ENCODE measurements at places on chromosomes 3 and 15.
A peak's percentile ranks its signal among the peaks of the same experiment; 100 is the strongest.

GRCh38 chr3:39101022-39101689 lies 6.3 kb downstream of the GORASP1 start:
- DNase-seq, result peak; percentile 78

- DNase-seq, result no peak
Observed at GRCh38 chr3:60190073-60190472, 1061.2 kb downstream of the FHIT start.

DNA sequence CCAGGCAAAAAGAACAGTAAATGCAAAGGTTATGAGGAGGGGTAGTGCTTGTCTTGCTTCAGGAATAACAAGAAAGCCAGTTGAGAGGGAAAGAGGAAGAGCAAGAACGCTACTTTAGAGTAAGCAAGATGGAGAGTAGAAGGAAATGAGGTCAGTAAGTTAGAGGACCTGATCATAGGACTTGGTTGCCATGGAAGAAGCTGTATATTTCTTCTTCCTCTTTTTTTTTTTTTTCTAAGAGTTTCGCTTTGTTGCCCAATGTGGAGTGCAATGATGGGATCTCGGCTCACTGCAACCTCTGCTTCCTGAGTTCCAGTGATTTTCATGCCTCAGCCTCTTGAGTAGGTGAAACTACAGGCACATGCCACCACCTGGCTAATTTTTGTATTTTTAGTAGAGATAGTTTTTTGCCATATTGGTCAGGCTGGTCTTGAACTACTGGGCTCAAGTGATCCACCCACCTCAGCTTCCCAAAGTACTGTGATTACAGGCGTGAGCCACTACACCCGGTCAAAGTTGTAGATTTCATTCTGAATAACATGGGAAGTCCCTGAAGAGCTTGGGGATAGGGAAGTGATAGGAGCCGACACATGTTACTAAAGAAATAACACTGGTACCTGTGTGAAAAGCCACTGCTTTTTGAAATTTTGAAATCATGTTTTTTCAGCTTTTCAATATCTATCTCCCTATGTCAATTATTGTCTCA lies 527.9 kb upstream of the NAALADL2 start:
- DNase-seq, result no peak

DNA sequence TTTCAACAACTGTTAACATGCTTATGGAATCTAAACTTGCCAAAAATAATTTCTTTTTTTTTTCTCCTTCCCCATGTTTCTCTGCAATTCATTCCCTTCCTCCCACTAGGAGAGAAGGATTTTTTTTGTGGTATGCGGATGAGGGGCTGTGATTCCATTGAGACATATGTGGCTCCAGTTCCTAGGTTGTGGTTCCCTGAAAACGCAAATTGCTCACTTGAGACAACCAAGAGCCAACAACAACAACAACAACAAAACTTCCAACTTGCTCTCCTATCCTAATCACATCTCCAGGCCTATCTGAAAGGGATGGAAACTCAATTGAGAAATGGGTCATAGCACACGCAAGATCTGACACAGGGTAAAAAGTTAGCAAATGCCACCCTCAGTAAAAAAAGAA lies 406.5 kb upstream of the TGFBR2 start:
- DNase-seq, result no peak

GRCh38 chr3:54222316-54222715 lies 100.0 kb downstream of the CACNA2D3 start:
- DNase-seq, result no peak

GRCh38 chr3:142650001-142650693 lies 54.0 kb downstream of the PLS1 start:
- DNase-seq, result no peak

DNA sequence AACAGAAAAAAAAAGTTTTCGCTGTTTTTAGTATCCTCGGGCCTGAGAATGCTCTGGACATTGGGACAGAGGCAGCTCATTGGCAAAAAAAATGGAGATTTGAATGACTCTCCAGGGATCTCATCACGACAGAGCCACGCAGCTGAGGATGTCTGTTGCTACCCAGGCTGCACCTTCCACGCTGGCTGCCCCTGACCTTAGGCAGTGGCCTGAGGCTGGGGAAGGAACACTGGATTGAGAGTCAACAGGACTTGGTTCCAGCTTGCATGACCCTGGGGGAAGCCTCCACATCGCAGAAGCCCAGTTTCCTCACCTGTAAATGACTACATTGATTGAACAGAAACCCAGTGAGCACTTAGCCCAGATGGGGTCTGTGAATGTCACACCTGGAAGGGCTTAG lies 8.7 kb upstream of the ACSBG1 start:
- DNase-seq, result no peak

GRCh38 chr3:133854264-133855001 lies 41.2 kb downstream of the RAB6B start:
- DNase-seq, result no peak

GRCh38 chr15:90664650-90665287 lies 52.4 kb upstream of the BLM start:
- peak; percentile 85 for DNase-seq

DNA sequence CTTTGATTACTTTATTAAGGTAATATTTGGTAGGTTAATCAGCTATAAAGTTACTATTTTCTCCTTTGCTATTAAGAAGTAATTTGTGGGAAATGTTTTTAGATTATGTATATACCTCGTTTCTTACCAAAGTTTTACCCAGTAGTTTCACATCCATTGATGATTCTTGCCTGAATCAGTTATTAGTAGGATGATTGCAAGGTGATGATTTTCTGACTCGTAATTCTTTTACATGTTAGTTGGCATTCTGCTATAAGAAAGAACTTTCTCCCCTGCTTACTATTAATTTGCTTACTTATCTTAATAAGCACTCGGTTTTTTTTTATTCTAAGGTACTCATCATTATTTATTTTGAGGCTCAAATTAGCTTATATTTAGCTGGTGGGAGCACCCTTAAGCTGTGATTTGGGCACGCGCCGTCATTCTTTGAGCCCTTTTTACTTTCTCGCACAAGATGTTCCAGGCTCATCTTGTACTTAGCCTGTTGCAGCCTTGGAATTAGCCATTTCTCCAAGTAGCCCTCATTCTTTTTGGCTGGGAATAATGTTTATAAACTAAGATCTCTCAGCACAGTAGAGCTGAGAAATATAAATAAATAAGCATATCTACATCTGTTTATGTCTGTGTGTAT lies 15.3 kb downstream of the USP3 start:
- DNase-seq, result no peak

DNA sequence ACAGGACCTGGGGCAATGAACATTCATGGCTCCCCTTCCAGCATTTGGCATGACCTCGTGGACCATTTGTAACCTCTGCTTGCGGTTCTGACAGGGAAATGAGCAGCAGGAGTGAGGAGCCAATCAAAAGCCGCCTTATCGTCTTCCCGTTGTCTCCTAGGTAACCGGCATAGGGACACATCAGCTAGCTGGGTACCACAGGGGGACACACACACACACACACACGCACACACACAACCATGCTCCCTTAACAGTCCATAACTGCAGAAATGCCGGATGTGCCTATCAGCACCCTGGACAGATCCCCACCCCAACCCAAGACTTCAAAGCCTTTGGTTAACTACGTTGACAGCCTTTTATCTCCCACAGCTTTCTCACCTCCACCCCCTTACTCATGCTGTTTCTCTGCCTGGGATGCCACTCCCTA lies 53.4 kb upstream of the CCDC174 start:
- peak; percentile 85 for DNase-seq

- peak; percentile 13 for DNase-seq
Observed at GRCh38 chr3:156553705-156554356, 1.1 kb downstream of the SSR3 start.
